ENCODE measurements at places on chromosomes 1 and 21.

DNA sequence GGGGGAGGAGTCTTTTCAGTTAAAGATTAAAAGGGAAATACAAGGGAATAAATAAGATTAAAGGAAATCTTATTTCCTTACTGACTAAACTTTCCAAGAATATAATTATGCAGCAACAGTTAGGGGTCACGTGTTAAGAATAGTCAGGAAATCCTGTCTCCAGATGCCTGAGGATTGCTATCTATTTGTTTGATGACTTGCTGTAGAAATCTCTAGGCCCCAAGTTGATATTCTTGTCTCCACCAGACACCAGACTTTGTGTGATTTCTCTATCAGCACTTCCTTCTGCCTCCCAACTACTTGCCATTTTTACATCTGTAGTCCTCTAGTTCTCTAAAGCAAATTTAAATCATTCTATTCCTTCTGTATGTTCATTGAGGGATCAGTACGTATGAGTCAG is 77.5 kb downstream of the RPAP2 start:
- no peaks in the 10 kb centered on the region for H3K4me1 ChIP-seq
- H3K36me3 ChIP-seq = peaks cover 21% of the 10 kb centered on the region
- no peak overlapping the region for H3K4me3 ChIP-seq
- H3K27me3 ChIP-seq = no peaks in the 10 kb centered on the region
- H3K27ac ChIP-seq = no peak overlapping the region
- DNase-seq = no peak

DNA sequence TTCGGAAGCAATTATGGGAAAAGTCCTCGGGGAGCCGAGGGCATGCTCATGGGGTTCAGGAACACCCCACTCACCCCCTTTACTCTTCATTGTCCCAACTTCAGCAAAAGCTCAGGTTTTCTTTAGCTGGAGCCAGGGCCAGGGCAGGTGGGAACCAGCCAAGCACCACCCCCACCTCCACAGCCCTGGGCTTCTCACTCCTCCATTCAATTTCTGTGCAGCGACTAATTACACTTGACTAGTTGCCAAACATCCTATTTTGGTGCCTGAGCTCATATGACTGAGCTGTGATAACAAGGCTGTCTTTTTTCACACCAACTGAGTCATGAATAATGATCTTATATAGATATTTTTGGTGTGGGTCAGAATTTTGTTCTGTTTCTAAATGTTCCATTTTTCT is 257.2 kb upstream of the AJAP1 start:
- H3K27ac ChIP-seq = no peak overlapping the region
- H3K27me3 ChIP-seq = peaks cover 38% of the 10 kb centered on the region
- H3K4me3 ChIP-seq = no peak overlapping the region
- DNase-seq = no peak

DNA sequence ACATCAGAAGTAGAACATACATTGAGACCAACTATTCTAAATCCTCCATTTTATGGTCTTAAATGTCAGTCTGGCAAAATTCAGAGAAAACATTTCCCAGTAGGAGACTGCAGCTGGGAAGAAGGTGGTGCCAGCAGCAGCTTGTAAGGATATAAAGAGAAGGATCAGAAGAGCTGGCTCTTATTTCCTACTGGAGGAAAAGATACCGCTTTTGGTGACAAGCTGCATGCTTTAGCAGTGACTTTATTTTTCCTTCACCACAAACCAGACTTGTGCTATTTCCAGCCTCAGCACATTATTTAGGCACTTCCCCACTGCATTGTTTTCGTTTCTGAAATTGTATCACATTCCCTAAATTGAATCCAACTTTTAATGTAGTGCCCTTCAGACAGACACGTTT is 28.4 kb downstream of the RNF11 start:
- DNase-seq = no peak
- no peaks in the 10 kb centered on the region for H3K27me3 ChIP-seq
- no peak overlapping the region for H3K4me3 ChIP-seq
- peaks cover 80% of the 10 kb centered on the region for H3K4me1 ChIP-seq
- peak overlapping the region; percentile 32 for H3K27ac ChIP-seq

GRCh38 chr1:220684890-220685289 is 5.3 kb upstream of the C1orf115 start:
- no peak overlapping the region for H3K4me3 ChIP-seq
- peaks cover 2% of the 10 kb centered on the region for H3K4me1 ChIP-seq
- peaks cover 5% of the 10 kb centered on the region for H3K27me3 ChIP-seq
- no peak overlapping the region for H3K27ac ChIP-seq
- DNase-seq = no peak
- no peaks in the 10 kb centered on the region for H3K36me3 ChIP-seq

DNA sequence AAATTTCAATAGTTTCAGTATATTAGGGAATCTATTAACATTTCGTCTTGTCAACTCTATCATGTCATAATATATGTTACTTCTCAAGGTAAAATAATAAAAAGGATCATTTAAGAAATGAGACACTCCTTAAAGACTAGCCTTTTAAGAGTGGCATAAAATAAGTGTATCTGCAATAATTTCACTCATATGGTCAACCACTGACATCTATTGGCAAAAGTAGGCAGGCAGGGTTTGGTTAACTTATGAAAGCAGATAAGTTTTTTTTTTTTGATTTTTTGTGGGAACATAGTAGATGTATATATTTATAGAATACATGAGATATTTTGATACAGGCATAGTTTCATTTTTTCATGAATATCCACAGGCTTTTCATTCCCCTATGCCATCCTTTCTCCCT is 5.5 kb upstream of the RGS21 start:
- no peaks in the 10 kb centered on the region for H3K4me1 ChIP-seq
- no peaks in the 10 kb centered on the region for H3K27me3 ChIP-seq
- no peak overlapping the region for H3K27ac ChIP-seq
- no peak overlapping the region for H3K4me3 ChIP-seq
